ENCODE measurements at places on chromosomes 16 and 17. TPM values are rescaled to one million over a fixed set of nuclear protein-coding genes. Genes with fewer than 3 reads are reported as not detected.

IGFBP4 gene
- total RNA-seq, result 72.1 TPM

MYO15A gene
- 0.44 TPM for total RNA-seq

- no peak for ATAC-seq
Measured at GRCh38 chr16:89828870-89829629, 775 bp downstream of the SPIRE2 start.

GRCh38 chr17:81999587-81999975, 22.2 kb downstream of the ASPSCR1 start:
- no peak for ATAC-seq

SDK2 gene
- total RNA-seq, result 4.9 TPM

- ATAC-seq, result peak; percentile 59
Measured at GRCh38 chr16:80899809-80900592, 95.6 kb upstream of the CDYL2 start.

ABI3 gene
- 2.7 TPM for total RNA-seq

GRCh38 chr16:79728048-79728922, 127.7 kb upstream of the MAF start:
- ATAC-seq, result no peak
